ENCODE measurements at places on chromosomes 7 and 10. TPM values are rescaled to one million over a fixed set of nuclear protein-coding genes. Genes with fewer than 3 reads are reported as not detected.

DNA sequence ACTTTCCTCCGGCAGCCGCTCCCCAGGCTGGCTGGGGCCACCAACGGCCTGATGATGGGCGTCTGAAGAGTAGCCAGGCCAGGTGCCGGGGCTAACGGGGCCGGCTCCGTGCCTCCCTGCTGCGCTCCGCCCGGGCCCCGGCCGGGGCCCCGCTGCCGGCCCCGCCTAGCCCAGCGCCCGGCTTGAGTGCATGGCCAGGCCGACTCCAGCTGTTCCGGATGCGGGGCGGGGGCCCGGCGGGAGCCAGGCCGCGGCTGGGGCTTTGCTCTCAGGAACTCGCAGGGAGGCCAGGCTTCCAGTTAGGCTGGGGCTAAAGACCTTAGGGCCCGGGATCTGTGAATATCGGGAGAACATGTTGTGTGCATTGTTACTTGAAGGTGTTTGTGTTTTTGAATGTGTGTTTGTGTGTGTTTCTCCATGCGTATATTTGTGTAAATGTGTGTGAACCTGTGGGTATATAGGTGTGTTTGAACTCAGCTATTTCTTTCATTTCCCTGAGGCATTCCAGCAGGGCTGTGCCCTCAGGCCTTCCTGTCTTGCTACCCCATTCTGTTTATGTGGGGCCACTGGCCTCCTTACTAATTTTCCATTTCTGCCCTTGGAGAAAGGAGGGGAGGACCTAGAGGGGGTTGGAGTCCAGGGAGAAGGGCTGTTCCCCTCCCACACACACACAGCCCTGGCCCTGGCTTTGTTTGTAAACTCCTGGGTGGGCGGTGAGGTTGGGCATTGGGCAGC is 1.1 kb upstream of the LBX1 start:
- H3K4me1 ChIP-seq = peaks cover 11% of the 10 kb centered on the region
- no peak overlapping the region for H3K4me3 ChIP-seq
- peaks cover 91% of the 10 kb centered on the region for H3K27me3 ChIP-seq
- no peak overlapping the region for H3K27ac ChIP-seq

DNA sequence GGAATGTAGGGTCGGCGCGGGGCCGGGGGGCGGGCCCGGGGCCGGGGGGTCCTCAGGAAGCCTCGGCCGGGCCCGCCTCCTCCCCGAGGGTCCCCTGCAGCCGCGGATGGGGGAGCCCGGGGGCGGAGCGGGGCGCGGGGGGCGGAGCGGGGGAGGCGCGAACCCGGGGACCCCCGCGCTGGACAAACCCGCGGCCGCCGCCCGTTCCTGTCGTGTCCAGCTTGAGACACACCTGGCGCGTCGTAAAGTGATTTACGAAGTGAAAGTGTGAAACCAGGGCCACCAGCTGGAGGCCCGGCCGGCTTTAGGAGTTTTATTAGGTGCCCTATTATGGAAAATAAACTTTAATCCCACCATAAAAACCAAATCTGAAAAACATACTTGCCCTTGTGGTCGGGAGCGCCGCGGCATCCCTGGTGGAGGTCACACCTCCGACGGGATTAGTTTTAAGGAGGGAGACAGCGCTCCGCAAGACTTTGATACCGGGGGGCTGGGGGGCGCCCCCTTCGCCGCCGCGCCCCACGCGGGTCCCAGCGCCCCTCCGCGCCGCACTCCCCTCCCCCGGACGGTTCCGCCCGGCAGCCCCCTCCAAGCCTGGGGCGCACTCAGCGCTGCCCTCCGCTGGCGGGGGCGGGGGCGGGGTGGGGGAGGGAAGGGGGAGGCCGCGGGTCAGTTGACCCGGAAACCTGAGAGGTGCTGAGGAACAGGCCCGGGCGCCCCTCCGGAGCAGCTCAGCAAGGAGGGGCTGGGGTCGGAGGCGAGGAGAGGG is 10.3 kb downstream of the MNX1 start:
- H3K4me1 ChIP-seq = peaks cover 2% of the 10 kb centered on the region
- no peak for DNase-seq
- peaks cover 17% of the 10 kb centered on the region for H3K27me3 ChIP-seq
- no peaks in the 10 kb centered on the region for H3K36me3 ChIP-seq

GRCh38 chr7:42624471-42624870 is 287.4 kb downstream of the C7orf25 start:
- H3K27me3 ChIP-seq = no peaks in the 10 kb centered on the region
- no peak overlapping the region for H3K4me3 ChIP-seq
- DNase-seq = no peak
- no peaks in the 10 kb centered on the region for H3K36me3 ChIP-seq
- no peak overlapping the region for H3K27ac ChIP-seq
- H3K4me1 ChIP-seq = no peaks in the 10 kb centered on the region

STEAP1B gene
- not detected for total RNA-seq

Data from T-cell (primary cell).